ENCODE measurements at places on chromosomes 2 and 18.

- DNase-seq: no peak
These were observed 101.8 kb downstream of the ETAA1 start for GRCh38 chr2:67498931-67499330.

- DNase-seq: no peak
These were observed 256.6 kb downstream of the CYRIA start for GRCh38 chr2:16409006-16409390.

DNA sequence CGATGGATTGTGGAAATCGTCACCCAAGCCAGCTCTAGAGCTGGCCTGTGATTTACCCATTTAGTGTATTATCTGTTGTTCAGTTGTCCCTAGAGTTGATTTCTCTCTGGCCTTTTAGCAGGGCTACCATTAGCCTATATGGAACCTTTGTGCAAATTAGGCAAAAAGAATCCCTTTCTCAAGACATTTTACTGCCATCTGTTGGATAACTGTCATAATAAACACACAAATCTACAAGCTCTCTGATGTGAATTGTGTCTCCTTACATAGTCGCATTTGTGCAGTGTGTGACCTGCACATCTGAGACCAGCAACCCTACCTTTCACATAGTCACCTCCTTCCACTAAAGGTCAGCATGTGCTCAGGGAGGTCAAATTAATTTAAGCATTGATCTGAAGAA is 34.0 kb downstream of the LOXHD1 start:
- DNase-seq: no peak

DNA sequence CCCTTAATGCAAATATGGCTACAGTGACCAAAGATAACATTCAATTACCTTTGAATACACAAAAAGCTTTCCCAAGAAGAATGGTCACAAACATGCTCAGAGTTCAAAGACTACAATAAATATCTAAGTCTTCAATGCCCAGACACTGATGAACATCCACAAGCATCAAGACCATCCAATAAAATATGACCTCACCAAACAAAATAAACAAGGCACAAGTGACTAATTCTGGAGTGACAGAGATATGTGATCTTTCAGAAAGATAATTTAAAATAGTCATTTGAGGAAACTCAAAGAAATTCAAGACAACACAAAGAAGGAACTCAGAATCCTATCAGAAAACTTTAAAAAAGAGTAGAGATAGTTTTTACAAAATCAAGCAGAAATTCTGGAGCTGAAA is 40.6 kb upstream of the CAPN13 start:
- DNase-seq: no peak

DNA sequence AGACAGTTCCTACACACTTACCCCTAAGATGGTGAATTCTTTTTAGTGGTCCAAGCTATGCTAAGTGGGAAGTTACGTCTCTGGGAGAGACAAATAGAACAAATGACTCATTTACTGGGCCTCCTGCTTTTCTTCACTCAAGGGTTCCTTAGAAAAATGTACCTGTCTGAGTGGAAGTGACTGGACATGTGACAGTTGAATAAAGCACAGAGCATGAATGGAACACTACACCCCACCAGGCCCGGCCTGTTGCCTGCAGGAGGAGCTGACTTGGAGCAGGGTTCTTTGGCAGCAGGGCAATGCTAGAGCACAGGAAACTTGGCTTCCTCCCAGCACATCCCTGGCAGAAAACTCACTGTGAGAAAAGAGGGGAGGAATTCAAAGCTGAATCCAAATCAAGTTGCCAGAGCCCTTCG is 451.0 kb upstream of the SETBP1 start:
- DNase-seq: peak; percentile 28

DNA sequence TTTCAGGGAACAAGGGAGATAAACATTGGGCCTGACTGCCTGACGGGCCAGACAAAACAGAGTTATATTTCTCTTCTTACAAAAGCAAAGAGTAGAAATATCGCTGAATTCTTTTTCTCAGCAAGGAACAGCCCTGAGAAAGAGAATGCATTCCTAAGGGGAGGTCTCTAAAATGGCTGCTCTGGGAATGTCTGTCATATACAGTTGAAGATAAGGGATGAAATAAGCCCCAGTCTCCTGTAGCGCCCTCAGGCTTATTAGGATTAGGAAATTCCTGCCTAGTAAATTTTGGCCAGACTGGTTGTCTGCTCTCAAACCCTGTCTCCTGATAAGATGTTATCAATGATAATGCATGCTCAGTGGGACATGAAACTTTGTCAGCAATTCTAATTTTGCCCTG is 134.9 kb upstream of the CNTNAP5 start:
- DNase-seq: no peak
